ENCODE measurements at places on chromosomes 12 and 14.

DNA sequence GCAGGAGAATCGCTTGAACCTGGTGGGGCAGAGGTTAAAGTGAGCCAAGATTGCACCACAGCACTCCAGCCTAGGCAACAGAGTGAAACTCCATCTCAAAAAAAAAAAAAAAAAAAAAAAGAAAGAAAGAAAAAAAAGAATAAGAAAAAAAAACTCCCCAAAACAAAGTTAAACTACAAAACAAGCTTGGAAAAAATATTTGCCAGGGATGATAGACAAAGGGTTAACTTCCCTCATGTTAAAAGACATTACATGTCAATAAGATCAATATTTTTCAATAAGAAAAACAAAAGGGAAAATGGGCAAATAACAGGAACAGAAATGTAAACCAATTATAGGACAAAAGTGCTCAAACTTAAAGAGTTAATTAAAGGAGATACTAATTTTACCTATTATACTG, 26.4 kb upstream of the HIGD1C start:
- no peak for DNase-seq

DNA sequence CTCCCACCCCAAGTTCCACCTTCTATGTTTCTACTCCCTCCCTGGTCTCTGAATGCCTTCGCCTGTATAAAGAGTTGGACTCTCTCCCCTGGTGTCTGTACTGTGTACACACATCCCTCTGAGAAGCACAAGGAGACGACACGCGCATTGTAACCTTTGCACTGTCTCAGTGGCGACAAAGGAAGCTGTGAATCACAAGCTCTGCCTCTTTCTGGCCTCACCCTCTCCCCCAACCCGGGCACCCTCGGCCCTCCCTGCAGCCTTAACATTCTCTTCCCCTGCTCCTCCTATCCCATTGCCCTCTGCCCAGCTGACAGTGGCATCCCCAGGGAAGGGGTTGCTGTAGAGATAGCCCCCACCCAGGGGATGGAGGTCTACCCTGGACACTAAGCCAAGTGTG, 2.5 kb upstream of the SMARCD1 start:
- no peak for DNase-seq

DNA sequence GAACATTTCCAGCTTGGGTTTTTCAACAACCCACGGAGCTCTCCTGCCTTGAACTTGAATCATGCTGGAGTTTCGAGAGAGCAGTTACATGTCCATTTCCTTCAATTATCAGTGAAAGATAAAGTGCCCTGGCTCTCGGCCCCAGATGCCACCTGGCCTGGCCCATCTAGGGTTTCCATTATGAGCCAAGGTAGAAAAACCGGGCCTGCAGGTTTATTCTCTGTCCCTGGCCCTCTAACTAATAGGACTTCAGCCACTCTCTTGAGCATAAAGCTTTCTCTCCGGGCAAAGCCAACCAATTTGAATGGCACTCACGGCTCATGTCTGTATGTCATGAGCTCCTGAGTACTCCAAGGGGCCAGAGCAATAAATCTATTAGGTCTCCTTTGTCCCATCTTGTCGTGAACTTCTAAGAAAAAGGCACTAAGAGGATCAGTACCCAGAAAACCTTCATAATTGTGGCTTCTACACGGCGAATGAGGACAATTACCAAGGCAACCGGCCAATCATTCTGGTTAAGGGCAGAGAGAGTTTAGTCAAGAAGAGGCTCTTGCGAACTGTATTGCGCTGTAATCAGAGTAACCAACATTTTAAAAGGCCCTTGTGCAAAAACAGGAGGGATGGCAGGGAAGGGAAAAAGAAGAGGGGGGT, 392.3 kb downstream of the MED13L start:
- no peak for DNase-seq

DNA sequence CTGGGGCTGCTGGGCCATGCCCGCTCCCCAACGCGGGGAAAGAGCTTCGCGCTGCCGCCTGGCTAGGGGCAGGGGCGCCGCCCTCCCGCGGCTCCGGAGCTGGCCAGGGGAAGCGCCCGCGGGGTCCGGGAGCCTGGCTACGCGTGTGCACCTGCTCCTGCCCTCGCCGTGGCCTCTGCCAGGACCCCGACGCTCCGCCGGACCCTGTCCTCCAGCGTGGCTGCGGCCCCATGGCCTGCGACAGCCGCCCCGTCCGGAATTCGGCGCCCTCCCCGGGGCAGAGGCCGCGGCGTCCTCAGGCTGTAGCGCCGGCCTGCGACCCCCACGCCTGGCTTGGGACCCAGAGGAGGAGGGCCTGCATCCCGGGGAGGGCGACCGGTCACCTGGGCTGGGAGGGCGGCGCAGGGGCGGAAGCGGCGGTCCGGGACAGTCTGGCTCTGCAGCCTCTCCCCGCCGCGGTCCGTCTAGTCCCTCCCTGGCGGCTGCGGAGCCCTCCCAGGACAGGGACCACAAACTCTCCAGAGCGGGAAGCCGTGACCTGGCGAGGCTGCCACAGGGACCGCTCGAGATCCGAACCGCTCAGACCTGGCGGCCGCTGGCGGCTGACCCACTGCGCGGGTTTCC, 85.6 kb downstream of the ALG10 start:
- DNase-seq: no peak

GRCh38 chr12:27705263-27705662, 5.4 kb upstream of the MRPS35 start:
- DNase-seq: no peak

Measured in activated T-cell treated with anti-CD3 and anti-CD28 coated beads, Interleukin-2, amount 50 U/mL, for 24 hours (primary cell).